Stimulated activated CD4-positive, alpha-beta T cell treated with anti-CD3 and anti-CD28 coated beads, Interleukin-2, amount 100 ng/mL, for 4 hours (primary cell): ENCODE measurements at places on chromosomes 3 and 15.
A peak's percentile ranks its signal among the peaks of the same experiment; 100 is the strongest.

DNA sequence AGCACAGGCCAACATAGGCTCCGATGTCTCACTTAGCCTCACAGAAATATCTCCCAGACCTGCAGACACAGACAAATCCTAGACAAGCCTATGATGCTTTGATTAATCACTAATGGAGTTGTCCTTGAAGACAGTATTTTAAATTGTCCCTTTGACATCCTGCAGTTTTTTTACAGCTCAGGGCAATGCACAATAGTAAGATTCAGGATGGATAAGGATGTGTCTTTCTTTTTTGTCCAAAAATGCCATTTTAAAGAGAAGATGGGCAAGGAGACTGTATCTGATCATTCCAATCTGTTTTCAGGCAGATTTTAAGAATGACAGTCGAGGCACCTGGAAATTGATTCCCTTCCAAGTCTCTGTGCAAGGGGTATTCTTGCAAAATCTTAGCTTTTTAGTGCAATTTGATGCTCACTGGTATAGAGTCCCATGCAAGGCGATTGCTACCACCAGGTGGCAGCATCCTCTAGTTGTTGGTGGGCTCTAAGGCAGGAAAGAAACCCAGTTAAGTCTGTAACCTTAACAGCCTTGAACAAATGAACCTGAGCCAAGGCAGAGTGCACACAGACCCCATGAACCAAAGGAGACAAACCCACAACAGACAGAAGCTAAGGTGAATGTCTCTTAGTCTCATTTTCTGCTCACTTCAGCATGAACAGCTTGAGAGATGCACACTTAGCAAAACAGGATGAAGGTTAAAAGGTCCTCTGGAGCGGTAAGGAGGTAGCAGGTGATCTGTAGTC is 51.2 kb upstream of the MINAR1 start:
- peak; percentile 57 for DNase-seq

GRCh38 chr15:77426377-77426776 is 5.7 kb downstream of the HMG20A start:
- DNase-seq, result no peak

- no peak for DNase-seq
These were observed 25.0 kb downstream of the TMPRSS7 start for GRCh38 chr3:112059497-112059896.

- no peak for DNase-seq
These were observed 1047.0 kb downstream of the TUSC7 start for GRCh38 chr3:117756563-117756962.

DNA sequence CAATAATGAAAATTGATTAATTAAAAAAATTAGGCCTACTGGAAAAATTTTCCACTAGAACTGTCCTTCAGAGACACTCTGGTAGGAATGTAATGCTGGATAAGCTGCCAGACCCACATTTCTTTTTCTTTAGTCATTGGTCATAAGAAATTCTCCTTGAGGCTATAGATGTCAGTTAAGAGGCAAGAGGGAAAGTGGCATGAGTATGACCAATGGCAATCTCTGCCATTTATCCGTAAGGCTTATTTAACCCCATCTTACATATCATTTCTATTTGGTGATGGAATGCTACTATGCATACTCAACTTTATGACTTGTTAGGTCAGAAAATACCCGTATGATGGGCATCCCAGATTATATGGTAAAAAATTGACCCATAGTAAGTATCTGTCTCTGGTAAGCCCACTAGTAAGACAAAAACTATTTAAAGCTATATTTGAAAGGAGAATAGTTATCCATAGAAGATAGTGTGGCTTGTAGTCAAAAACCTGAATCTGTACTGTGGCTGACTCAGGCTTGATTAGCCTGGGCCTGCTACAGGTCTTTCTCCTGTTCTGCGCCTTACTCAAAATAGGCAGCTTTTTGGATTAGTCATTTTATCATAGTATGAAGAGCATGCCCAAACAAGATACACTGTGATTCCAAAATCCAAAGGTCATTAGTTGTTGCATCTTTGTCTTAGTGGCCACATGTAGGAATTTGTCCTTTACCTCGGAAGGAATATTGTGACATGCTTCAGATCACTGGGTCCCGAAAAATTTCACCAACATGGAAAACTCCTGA is 314.7 kb downstream of the PYDC2 start:
- no peak for DNase-seq

DNA sequence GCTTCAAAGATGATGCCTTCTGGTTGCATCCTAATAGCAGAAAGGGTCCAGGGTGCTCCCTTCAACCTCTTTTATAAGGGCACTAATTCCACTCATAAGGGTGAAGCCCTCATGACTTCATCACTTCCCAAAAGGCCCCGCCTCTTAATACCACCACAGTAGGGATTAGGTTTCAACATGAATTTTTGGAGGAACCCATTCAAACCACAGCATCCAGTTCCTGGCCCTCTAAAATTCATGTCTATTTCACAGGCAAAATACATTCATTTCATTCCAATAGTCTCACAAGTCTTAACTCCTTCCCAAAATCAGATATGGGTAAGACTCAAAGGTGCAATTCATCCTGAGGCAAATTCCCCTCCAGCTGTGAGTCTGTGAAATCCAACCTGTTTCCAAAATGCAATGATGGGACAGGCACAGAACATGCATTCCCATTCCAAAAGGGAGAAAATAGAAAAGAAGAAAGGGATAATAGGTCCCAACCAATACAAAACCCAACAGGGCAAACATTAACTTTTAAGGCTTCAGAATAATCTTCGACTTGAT is 124.0 kb downstream of the ATP1B3 start:
- no peak for DNase-seq

GRCh38 chr3:52055537-52056351 is 627 bp downstream of the DUSP7 start:
- DNase-seq, result no peak

DNA sequence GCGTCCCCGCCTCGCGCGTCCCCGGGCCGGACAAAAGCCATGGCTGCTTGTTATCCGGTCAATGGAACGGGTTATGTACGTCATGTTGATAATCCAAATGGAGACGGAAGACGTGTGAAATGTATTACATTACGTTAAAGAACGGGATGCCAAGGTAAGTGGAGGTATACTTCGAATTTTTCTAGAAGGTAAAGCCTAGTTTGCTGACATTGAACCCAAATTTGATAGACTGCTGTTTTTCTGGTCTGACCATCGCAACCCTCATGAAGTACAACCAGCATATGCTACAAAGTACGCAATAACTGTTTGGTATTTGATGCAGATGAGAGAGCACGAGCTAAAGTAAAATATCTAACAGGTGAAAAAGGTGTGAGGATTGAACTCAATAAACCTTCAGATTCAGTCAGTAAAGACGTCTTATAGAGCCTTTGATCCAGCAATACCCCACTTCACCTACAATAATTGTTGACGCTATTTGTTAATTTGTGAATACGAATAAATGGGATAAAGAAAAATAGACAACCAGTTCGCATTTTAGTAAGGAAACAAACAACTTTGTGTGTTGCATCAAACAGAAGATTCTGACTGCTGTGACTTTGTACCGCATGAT is 19.8 kb downstream of the WDR73 start:
- DNase-seq, result no peak

GRCh38 chr3:195556390-195556789 is 13.3 kb upstream of the PPP1R2 start:
- no peak for DNase-seq

DNA sequence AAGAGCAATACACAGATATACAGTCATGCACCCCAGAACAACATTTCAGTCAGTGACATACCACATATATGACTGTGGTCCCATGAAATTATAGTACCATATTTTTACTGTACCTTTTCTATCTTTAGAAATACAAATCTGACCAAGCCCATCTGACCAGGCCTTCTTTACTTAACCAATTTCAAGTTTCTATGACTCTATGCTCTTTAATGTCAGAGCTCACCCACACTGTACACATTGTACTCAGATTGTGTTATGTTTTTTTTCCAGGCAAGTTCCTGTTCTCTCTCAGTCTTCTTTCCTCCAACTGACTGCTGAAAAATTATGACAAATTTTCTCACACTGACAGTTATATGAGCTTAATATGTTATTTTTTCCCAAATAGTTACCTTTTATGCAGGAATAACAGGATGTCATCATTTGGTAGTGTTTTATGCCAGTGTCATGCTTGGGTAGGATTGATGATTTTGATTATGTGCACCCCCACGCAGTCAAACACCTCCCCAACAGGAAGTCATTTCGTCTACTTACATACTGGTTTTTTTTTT is 8.0 kb upstream of the CBLB start:
- no peak for DNase-seq

- DNase-seq, result no peak
These were observed 89.5 kb upstream of the MANF start for GRCh38 chr3:51295625-51296024.

DNA sequence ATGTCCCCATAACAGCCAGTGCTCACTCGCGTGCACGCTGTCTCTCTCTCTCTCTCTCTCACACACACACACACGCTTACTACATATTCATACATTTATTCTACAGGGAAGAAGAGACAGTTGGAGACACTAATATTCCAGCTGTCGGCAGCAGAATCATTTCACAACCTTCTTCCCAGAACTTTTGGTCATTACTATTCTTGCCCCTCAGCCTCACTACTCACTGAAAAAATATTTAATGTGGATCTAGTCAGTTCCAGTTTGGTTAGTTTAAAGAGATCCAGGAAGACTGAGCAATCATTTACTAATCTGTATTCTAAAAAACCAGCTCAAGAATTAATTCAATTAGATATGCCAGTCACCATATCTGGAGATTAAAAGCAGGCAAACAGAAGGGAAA is 394.9 kb downstream of the PTPRG start:
- DNase-seq, result no peak

- no peak for DNase-seq
These were observed 450.4 kb downstream of the FOXP1 start for GRCh38 chr3:71132995-71133730.

GRCh38 chr15:26806151-26806550 is 33.3 kb upstream of the GABRB3 start:
- no peak for DNase-seq

DNA sequence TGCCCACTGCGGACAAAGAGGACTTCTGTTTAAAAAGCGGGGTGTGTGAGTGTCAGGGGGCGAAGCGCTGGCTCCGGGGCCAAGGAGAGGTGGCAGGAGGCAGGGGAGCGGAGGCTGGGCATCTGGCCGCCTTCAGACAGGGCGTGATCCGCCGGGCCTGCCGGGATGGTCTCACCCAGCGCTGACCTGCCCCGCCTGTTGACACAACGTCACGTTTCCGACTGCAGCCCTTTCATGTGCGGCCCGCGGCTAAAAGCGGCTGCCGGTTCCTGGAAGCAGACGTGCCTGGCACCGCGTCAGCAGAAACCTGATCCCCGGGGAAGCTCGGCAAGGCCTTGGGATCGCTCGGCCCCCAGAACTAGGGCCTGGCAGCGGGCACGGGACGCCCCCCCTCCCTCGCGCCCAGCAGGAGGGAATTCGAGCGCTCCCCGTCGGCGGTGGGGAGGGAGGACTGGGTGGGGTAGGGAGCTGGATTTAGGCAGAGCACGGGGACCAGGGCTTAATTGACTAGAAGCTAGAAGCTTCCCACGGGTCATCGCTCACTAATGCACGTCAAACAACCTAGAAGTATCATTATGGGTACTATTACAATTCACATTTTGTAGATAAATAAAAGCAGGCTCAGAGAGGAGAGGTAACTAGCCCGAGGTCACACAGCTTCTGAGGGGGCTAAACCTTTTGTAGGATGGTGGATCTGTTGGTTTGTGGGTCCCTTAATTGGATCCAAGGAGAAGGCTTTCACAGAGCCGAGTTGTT is 7.7 kb downstream of the BHLHE40 start:
- DNase-seq, result peak; percentile 37

DNA sequence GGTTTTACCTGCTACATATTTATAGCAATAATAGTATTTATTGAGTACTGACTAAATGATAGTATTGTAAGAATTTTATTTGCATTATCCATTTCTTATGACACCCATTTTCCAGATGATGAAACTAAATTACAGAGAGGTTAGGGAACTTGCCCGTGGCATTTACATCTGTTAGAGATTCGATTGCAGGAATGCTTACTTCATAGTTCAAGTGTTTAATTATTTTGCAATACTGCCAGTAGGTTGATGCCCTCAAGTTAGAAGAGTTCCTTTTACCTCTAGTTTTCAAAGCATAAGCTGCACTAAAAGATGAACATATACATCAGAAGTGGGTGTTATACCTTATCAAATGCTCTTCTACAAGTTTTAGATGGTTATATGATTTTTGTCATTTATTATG is 362.8 kb upstream of the RGMA start:
- DNase-seq, result no peak

DNA sequence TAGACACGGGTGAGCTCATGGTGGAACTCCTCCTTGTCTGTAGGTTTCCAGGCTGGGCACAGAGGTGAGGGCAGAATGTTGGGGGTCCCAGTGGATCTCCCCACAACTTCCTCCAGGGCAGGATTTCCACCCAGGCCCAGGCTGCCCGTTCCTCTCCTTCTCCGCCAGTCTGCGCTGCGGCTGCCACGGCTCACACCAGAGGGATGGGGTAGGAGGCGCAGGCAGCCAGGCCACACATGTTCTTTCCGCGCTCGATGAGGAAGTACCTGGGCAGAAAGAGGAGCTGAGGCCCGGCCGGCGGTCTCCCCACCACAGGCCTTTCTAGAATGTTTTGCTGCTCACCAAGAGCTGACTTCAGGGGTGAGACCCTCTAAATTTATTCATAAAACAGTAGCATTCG is 22.9 kb downstream of the CTSH start:
- no peak for DNase-seq

DNA sequence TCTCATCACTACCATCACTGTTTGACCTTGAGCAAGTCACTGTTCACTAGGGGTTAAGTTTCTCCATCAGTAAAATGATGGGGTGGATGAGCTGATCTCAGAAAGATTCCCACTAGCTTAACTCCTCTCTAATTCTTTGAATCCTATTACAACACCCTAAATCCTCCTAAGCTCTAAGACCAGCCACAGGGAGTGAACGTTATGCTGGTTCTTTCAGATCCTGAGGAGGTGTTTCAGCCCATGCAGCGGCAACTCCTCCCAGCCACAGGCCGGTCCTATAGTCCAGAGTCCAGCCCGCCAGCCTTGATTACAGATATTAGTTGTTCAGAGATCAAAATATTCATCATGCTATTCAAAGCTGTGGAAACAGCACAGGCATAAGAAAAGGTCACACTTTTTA is 15.1 kb downstream of the MB21D2 start:
- DNase-seq, result no peak
